ENCODE measurements at places on chromosomes 5 and 9.

GRCh38 chr5:148963664-148964063 is 99.2 kb downstream of the SH3TC2 start:
- no peak for DNase-seq

GRCh38 chr5:1437226-1437829 is 7.9 kb downstream of the SLC6A3 start:
- no peak for DNase-seq

- DNase-seq: no peak
Measured at GRCh38 chr5:136087961-136088871, 44.4 kb upstream of the SMAD5 start.

DNA sequence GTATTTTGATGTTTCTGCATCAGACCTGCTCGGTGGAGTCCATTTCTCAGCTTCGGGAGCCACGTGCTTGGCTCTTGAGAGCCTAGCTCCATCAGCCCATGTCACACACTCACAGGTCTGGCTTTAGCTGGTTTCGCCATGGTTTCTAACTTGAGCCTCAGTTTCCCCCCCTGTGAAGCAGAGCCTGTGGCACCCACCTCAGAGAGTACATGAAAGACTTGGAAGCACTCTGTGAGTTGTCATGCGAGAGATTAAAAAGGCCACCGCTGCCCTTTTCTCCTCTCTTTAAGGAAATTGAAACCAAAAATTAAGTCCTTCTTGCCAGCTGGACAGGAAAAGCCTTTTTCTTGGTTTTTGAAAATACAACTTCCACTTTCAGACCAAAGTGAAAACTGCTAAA is 8.8 kb downstream of the TENT4A start:
- DNase-seq: no peak

DNA sequence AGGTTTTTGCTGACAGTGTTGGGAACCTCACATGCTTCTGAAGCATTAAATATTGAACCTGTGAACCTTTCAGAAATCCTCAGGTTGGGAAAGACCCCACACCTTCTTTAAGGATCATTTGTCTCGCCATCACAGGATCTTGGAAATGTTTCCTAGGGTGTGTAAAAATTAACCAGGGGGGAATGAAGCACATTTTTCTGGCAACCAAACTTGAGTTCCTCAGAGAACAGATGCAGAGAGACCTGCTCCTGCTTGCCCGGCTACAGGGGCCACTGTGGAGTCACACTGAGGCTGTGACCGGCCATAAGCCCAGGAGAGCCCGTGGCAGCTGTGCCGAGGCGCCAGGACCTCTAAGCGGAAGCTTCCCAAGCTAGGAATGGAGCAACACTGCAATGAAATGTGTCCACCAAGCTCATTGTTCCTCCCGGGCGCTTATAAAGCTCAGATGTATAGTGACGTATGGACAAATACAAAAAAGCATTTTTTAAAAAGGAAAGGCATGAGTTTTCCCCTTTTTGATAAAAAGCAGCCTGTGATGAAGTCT is 7.7 kb downstream of the CXCL14 start:
- DNase-seq: no peak

DNA sequence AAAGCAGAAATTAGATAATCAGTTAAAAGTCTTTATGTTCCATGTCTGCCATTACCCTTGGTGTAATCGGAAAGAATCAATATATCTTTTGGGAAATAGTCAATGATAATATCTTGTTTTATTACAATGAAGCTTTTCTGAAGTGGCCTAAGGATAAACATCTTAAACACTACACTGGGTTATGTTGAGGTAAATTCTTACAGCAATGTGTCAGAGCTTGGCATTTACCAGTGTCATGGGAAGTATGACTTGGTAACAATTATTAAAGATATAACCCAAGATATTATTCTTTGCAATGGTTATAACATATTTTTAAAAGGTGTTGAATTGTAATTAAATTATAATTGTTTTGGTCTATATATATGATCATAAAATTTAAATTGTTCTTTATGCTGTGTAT is 84.7 kb downstream of the CFAP95 start:
- no peak for DNase-seq

DNA sequence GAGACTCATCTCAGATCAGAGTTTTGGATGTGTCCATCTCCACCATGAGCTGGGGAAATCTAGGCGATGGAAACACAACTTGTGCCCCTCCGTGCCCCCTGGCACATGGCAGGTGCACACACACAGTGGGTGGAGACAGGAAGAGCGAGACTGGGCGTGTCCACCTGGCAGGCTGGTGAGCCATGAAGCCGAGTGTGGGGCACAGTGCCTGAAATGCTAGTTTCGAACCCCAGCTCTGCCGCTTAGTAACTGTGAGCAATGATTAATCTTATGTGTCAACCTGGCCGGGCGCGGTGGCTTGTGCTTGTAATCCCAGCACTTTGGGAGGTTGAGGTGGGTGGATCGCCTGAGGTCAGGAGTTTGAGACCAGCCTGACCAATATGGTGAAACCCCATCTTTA is 80.8 kb upstream of the RNU6ATAC start:
- no peak for DNase-seq

- no peak for DNase-seq
Measured at GRCh38 chr5:170141636-170142035, 35.9 kb downstream of the FOXI1 start.

DNA sequence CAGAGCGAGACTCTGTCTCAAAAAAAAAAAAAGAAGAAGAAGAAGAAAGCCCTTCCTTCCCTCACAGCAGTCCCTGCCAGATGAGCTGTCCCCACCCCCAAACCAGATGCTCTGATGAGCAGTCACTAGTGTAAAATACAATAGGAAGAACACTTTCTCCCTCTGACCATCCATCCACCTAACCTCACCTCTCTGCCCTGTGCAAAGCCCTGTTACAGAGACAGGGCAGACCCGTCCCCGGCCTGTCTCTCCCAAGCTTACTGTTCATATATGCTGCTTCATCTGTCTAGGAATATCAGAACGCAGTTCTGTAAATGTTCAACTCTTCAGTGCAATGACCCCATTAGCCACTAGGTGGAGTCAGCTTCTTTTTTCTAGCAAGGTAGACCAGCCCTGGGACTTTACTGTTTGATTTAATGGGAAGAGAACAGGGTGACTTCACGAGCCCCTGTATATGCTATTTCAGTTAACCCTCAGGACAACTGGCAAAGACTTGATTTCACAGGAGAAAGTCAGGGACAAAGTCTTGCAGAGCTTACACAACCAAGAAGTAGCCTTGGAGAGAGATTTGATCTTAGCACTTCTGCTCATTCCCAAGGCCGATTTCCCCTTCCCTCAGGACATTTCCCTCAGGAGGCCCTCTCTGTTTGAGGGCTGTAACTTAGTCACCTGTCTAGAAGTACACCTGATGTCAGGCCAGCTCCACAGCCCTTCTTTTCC is 14.9 kb upstream of the FGFR4 start:
- peak; percentile 62 for DNase-seq

DNA sequence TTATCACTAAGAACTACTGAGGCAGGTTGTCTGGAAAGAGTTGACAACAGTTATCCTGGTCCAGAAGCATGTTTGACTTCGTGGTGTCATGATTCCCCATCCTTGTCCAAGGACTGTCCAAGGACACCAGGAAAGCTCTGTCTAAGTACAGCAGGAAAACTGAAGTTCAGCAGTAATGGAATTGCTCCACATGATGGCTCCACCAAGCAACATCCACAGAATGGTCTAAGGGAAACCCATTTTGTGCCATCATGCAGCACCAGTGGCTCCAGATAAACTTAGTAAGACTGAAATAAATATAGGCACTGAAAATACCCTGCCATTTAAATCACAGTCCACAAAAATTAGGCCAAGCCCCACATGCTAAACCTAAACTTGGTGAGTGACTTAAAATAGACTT is 192.8 kb downstream of the CDH18 start:
- DNase-seq: no peak

DNA sequence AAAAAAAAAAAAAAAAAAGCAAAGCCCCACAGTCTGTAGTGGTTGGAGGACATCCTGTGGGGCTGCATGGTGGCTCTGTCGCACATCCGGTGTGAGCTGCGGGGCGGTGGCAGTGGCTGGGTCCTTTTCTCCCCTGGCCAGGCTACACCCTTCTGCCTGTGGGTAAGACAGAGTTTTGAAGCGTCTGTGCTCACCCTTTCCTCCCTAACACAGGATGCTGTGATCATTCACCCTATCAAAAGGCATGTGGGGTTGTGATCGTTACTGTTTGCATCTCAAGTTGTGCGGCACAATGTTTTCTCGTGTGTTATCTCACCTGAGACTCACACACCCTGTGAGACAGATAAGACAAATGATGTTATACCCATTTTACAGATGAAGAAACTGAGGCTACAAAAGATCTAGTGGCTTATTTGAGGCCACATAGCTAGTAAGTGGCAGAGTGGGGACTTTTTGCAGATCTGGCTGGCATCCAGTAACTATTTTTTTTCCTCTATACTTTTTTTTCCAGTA is 17.5 kb downstream of the IRF1 start:
- no peak for DNase-seq

- no peak for DNase-seq
Measured at GRCh38 chr9:110763568-110763967, 95.0 kb downstream of the MUSK start.

DNA sequence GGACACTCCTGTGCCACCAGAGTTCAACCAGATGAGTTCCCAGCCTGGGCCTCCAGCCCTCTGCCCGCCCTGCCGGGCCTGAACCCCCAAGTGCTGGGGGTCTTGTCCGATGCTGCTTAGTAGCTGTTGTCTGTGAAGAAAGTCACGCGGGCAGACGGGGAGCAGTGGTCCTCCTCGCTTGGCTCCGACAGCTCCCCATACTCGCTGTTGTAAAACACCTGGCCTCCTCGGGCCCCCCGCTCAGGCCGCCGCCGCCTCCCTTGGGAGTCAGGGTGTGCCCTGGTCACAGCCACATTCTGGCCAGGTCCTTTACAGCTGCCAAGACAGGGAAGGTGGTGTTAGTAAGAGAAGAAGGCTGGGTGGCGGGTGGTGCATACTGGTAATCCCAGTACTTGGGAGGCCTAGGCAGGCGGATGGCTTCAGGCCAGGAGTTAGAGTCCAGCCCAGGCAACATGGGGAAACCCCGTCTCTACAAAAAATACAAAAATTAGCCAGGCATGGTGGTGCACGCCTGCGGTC is 11.8 kb upstream of the SCGB3A1 start:
- DNase-seq: no peak

DNA sequence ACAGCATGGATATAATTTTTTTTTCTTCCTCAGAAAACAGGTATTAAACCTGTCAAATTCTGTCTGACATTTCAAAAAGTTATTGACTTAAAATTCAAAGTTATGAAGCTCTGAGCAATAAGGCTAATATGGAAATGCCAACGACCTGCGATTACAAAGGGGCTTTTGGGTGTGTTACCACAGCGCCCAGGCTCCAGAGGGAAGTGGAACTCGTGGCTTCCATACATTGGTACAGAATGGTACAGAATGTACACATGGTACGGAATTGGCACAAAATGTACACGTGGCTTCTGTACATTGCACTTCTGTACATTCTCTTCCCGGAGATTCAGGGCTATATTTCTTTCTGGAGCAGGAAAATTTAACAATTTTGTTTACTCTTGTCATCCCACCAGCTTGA is 225.1 kb upstream of the TBCA start:
- no peak for DNase-seq

DNA sequence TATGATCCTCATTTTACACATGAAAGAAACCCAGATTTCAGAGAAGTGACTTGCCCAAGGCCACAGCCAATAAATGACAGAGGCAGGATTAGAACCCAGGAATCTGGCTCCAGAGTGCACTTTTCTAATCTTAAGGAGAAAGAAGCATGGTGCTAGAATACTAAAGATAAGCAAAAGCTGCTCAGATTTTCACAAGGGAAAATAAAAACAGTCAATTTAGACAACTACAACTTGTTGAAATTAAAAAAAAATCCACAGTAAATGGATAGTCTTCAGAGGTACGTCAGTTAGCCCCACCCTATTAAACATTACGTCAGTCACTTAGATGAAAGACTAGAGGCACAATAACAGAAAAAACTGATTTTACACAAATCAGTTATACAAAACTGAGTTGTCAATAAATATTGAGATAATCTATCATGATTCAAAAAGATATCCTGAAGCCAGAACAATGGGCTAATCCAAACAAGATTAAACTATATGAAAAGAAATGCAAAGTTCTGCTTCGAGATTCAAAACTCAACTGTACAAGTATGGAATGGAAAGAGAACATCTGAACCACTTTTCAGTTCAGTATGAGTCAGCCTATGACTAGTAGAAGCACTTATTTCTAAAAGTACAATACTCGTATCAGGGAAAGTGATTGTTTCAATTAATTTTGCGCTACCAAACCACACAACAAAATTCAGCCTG is 9.3 kb downstream of the TMEM245 start:
- no peak for DNase-seq

- DNase-seq: no peak
Measured at GRCh38 chr5:19802686-19803085, 185.3 kb downstream of the CDH18 start.

DNA sequence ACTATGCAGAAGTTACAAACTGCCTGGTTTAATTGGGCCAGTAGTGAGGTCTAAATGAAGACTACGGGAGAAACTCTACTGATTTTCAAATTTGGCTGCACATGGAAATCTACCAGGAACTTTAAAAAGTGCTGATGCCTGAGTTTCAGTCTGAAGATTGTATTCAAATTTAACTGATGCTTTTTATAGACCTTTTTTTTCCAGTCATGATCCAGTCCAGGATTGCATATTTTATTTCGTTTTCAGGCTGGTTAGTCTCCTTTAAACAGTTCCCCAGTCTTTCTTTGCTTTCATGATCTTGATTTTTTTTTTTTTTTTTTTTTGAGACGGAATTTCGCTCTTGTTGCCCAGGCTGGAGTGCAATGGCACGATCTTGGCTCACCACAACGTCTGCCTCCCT is 23.7 kb upstream of the SPZ1 start:
- DNase-seq: no peak

- no peak for DNase-seq
Measured at GRCh38 chr5:167902298-167902697, 389.1 kb upstream of the WWC1 start.

- DNase-seq: no peak
Measured at GRCh38 chr9:70340572-70340971, 73.9 kb downstream of the KLF9 start.

- no peak for DNase-seq
Measured at GRCh38 chr5:178984145-178985072, 10.7 kb downstream of the GRM6 start.

DNA sequence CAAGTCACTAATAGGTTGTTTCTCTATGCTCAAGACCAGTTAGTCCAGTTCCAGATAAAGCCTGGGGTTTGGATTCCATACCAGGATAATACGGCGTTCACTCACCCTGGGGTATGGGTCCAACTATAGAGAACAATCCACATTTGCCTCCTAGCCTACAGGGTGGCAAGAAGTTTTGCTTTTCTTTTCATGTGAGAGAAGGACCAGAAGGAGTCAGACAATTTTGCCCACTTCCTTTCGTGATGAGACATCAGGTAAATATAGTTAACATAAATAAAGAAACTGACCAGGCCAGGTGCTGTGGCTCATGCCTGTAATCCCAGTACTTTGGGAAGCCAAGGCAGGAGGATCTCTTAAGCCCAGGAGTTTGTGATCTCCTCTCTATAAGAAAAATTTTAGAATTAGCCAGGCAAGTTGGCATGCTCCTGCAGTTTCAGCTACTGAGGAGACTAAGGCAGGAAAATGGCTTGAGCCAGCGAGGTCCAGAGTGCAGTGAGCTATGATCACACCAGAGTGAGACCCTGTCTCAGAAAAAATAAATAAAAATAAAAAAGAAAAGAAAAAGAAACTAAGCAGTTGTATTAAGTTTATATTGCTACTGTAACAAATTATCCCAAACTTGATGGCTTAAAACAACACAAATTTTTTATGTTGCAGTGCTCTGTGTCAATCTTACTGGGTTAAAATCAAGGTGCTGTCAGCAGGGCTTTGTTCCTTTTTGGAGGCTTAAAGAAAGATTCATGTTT is 7.5 kb upstream of the REEP5 start:
- DNase-seq: no peak

Data from GDM1 (cell line).